ENCODE measurements at places on chromosomes 5 and 9. TPM values are rescaled to one million over a fixed set of nuclear protein-coding genes. Genes with fewer than 3 reads are reported as not detected.

Gene ZBTB43
- 61.5 TPM for total RNA-seq

- no peak overlapping the region for H3K27ac ChIP-seq
- peaks cover 15% of the 10 kb centered on the region for H3K4me1 ChIP-seq
- no peak for DNase-seq
- H3K4me3 ChIP-seq, result no peak overlapping the region
- H3K36me3 ChIP-seq, result no peaks in the 10 kb centered on the region
Measured at GRCh38 chr9:133041958-133042357, 11.2 kb downstream of the GTF3C5 start.

Gene SLCO6A1
- total RNA-seq, result not detected

GRCh38 chr5:163912046-163912445 lies 406.6 kb downstream of the MAT2B start:
- H3K27ac ChIP-seq, result no peak overlapping the region
- H3K27me3 ChIP-seq, result no peaks in the 10 kb centered on the region
- no peak for DNase-seq
- no peaks in the 10 kb centered on the region for H3K4me1 ChIP-seq
- H3K4me3 ChIP-seq, result no peak overlapping the region

- no peak overlapping the region for H3K4me3 ChIP-seq
- no peaks in the 10 kb centered on the region for H3K36me3 ChIP-seq
- DNase-seq, result no peak
- H3K4me1 ChIP-seq, result no peaks in the 10 kb centered on the region
Measured at GRCh38 chr9:115134941-115135340, 17.0 kb upstream of the TNC start.

Gene SLC45A2
- not detected for total RNA-seq

DNA sequence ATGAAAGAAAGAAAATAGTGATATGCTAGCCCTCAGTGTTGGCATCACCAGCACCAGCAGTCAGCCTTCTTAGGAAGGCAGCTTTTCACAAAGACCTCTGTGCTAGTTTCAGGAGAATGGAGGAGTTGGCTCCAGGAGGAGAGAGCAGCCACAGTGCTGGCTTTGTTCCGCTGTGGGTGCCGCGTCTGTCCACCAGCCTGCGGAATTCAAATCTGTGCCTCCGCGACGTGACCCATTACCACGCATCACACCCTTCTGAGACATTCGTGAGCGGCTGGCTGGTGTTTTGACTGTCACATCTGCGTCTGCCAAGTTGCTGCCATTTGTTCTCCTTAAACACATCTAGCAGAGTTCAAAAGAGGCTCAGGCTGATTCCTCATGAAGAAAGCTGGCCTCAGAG lies 34.4 kb downstream of the SNX18 start:
- no peaks in the 10 kb centered on the region for H3K27me3 ChIP-seq
- peaks cover 11% of the 10 kb centered on the region for H3K4me1 ChIP-seq
- no peak for DNase-seq
- H3K27ac ChIP-seq, result no peak overlapping the region
- no peak overlapping the region for H3K4me3 ChIP-seq

Gene INSL6
- not detected for total RNA-seq
